ENCODE measurements at places on chromosomes 16 and 17.

- no peak for DNase-seq
These were observed 1.0 kb downstream of the KRT13 start for GRCh38 chr17:41504246-41504977.

DNA sequence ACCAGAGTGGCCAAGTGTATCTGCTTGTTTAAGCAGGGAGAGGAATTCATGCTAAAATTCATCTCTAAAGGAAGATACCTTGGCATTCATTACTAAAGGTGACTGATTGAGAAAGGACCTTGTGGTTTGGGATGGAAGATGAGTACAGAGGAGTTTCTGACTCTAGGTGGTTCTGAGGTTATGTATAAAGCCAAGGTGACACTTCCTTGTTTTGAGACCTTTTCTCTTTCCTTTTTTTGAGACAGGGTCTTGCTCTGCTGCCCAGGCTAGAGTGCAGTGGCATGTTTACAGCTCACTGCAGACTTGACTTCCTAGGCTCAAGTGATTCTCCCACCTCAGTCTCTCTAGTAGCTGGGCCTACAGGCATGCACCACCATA, 9.1 kb downstream of the ABHD15 start:
- DNase-seq: no peak

DNA sequence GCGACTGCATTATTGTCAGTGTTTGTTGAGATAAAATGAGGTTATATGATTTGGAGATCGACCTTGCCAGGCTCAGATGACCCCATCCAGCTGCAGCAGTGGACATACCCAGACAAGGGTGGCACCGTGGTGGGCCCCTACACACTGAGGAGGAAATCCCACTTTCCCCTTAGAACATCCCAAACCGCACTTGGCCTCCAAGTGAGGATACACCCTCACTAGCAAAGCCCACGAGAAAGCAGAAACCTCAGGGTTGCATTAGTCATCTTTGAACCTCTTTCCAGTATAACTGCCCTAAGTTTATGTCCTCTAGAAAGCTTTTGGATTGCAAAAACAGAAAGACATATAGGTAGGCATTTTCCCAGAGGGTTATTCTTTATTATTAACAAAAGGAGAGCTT, 101.5 kb downstream of the CLEC16A start:
- no peak for DNase-seq

DNA sequence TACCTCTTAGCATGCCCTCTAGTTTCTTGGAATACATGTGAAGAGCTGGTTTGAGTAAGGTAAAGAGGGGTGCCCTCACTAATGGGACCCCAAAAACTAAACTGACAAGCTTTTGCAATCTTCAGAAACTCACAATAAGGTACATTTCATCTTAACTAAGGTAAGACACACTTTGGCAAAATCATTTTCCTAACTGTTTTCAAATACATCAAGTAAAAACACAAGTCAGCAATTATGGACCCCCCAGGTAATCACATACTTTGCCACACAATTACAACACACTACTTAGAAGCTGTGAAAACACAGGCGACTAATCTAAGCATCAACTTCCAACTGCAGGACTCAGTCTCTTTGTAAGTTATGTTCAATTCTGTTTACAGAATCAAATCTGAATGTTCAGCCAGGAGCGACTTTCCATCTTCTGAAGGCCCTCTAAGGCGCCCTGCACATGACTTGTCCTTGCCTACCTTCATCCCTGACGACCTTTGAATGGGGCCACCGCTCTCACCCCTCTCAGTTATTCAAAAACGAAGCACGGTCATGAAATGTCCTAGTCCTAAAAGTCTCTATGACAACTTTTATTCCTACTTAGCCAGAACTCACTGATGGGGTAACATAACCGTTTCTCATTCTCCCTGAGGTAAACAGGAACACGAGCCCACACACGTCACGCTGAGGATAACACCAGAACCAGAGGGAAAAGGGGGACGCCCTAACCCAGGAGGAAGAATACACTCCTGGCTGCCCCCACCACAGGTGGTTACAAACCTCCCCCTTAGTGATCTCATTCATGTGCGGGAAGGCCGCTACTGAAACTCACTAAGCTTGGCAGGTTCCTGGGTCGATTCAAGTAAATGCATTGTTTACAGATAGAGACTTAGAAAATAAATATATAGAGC, 5.5 kb downstream of the CREBBP start:
- DNase-seq: no peak

- DNase-seq: no peak
These were observed 280.8 kb upstream of the IRX5 start for GRCh38 chr16:54649876-54650275.

- no peak for DNase-seq
These were observed 217.8 kb downstream of the ZFHX3 start for GRCh38 chr16:72829846-72830775.

- peak; percentile 77 for DNase-seq
These were observed 36.4 kb upstream of the CORO6 start for GRCh38 chr17:29659155-29659554.

- DNase-seq: no peak
These were observed 8.0 kb upstream of the CORO6 start for GRCh38 chr17:29630630-29631193.

- DNase-seq: no peak
These were observed 617 bp downstream of the ARMC7 start for GRCh38 chr17:75110234-75110937.

DNA sequence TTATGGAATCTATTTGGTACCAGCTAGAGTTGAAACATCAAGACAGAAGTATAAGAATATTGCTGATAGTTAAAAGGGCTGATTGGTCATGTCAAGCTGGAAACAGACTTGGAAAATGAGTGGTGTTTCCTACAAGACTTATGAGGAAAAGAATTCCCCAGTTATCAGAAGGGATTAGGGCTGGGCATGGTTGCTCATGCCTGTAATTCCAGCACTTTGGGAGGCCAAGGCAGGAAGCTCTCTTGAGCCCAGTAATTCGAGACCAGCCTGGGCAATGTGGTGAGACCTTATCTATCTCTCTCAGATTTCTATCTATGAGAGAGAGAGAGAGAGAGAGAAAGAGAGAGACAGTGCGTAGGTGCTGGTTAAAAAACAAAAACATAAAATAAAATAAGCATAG, 139.5 kb upstream of the PMFBP1 start:
- DNase-seq: no peak

DNA sequence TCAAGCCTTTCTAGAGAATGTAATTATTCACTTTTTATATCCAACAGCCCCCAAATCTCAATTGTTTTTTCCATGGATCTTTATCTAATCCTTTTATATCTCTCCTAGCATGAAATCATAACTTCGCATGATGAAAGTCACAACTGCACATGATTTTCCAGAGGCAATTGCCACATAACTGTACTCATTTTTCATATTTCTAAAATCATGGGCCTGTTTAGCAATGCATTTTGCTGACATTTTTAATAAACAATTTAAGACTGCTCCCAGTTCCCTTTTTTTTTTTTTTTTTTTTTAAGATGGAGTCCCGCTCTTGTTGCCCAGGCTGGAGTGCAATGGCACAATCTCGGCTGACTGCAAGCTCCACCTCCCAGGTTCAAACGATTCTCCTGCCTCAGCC, 83.5 kb downstream of the VMP1 start:
- DNase-seq: no peak

- DNase-seq: no peak
These were observed 71.5 kb upstream of the PLCG2 start for GRCh38 chr16:81707411-81708265.

- no peak for DNase-seq
These were observed 24.9 kb upstream of the RFFL start for GRCh38 chr17:35088356-35088880.

DNA sequence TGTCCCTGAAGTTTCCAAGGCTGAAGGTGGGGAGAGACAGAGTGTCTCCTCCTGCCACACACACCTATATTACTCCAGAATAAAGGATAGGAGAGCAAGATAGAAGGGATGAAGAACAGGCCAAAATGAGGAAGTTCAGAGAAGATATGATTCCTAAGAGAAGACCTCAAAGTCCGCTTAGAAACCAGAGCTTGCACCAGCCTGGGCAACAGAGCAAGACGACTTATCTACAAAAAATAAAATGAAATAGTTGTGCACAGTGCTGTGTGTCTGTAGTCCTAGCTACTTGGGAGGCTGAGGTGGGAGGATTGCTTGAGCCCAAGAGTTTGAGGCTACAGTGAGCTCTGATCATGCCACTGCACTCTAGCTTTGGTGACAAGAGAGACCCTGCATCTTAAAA, 128.2 kb downstream of the HS3ST3B1 start:
- DNase-seq: no peak

- DNase-seq: no peak
These were observed 135.0 kb upstream of the FOXF1 start for GRCh38 chr16:86375364-86375763.

GRCh38 chr16:28025631-28026030, 37.9 kb downstream of the GSG1L start:
- no peak for DNase-seq

DNA sequence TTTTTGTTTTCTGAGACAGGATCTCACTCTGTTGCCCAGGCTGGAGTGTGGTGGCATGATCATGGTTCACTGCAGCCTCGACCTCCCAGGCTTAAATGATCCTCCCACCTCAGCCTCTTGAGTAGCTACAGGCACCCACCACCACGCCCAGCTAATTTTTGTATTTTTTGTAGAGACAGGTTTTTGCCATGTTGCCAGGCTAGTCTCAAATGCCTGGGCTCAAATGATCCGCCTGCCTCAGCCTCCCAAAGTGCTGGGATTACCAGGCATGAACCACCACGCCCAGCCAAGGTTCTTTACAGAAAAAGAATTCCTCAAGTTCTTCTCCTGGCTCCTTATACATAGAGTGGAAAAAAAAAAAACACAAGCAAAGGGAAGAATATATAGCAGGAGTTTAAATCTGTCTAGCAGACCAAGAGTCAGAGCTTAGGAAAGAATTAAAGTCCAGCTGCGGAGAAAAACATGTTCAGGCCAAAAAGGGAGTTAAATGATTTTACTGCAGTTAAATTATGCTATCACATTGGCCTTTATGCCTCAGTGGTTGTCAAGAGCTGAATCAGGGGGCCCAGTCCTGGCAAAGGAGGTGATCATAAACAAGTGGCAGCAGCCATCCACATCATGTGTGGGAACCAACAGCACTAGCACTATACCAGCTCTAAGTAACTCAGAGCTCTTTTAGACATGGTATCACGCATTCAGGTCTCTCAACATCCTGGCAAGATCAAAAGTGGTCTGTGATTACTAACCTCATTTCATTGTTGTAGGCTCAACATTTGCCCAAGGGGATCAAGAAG, 39.3 kb downstream of the LIG3 start:
- DNase-seq: no peak

GRCh38 chr16:35692824-35693223, 2233.4 kb downstream of the TP53TG3F start:
- DNase-seq: no peak

DNA sequence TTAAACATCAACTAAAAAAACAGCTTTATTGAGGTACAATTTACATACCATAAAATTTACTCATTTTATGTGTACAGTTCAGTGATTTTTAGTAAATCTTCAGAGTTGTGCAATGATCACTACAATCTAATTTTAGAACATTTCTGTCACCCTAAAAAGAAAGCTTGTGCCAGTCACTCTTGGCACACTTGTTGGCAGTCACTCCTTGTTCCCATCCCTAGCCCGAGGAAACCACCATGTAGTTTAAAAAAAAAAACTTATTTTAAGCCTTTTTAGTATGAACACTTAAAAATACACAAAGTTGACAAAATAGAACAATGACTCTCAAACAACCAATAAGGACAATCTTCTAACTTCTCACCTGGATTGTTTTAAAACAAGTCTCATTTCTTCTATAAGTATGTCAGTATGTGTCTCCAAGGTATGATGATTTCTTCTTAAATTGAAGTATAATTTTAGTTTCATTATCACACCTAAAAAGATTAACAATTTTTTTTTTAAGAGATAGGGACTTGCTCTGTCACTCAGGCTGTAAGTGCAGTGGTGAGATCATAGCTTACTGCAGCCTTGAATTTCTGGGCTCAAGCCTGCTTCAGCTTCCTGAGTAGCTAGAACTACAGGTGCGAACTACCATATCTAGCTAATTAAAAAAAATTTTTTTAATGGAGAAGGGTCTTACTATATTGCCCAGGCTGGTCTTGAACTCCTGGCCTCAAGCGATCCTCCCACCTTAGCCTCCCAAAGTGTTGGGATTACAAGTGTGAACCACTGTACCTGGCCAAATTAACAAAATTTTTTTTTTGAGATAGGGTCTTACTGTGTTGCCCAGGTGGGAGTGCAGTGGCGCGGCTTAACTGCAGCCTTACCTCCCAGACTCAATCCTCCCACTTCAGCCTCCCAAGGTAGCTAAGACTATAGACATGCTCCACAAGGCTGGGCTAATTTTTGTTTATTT, 53.2 kb downstream of the PPM1E start:
- DNase-seq: no peak

- no peak for DNase-seq
These were observed 1.8 kb downstream of the SNX20 start for GRCh38 chr16:50679266-50679665.

- DNase-seq: no peak
These were observed 611.9 kb upstream of the CDH11 start for GRCh38 chr16:65733721-65734120.

- no peak for DNase-seq
These were observed 9.2 kb downstream of the NACA2 start for GRCh38 chr17:61581611-61582349.

GRCh38 chr17:61770043-61770442, 93.3 kb downstream of the BRIP1 start:
- no peak for DNase-seq

GRCh38 chr16:55494994-55495421, 13.9 kb upstream of the LPCAT2 start:
- no peak for DNase-seq

DNA sequence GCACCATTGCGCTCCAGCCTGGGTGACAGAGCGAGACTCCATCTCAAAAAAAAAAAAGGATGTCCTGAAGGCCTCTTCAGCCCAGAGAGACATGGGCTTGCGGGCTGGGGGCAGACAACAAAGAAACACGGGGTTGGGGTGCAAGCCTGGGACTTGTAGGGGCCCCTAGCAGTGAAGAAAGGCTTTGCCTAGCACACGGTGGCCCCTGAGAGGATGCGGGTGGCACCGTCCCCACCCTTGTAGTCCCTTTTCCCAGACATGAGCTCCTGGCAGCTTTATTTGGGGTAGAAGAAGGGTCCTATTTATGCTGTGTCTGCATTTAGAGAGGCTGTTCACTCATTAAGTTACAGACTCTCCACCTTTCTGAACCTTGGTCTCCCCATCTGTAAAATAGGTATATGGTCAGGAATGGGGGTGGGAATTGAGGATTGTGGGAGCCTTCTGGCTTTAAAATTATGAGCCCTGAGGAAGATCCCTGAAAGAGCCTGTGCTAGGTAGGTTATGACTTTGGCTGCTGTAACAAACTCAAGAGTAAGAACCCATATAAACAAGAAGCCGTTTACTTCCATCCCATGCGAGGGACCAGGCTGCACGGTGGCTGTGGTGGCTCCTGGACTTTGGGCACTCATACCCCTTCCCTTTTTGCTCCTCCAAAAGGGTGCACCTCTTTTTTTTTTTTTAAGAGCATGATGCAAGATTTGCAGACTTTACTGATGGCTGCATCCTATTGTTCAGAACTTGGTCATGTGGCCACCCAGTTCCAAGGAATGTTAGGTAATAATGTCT, 20.6 kb upstream of the ADGRG1 start:
- DNase-seq: no peak

GRCh38 chr16:16151315-16151714, 72.0 kb downstream of the ABCC6 start:
- no peak for DNase-seq
